ENCODE measurements at places on chromosomes 11 and 22.

DNA sequence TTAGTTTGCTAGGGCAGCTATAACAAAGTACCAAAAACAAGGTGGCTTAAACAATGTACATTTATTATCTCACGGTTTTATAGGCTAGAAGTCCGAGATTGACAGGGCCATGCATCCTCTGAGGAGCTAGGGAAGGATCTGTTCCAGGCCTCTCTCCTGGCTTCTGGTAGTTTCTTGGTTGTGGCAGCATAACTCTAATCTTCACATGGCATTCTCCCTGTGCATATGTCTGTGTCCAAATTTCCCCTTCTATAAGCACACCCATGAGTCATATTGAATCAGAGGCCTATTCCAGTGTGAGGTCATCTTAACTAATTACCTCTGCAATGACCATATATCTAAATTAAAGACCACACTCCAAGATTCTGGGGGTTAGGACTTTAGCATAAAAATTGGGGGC, 31.3 kb upstream of the MMP13 start:
- DNase-seq: no peak

DNA sequence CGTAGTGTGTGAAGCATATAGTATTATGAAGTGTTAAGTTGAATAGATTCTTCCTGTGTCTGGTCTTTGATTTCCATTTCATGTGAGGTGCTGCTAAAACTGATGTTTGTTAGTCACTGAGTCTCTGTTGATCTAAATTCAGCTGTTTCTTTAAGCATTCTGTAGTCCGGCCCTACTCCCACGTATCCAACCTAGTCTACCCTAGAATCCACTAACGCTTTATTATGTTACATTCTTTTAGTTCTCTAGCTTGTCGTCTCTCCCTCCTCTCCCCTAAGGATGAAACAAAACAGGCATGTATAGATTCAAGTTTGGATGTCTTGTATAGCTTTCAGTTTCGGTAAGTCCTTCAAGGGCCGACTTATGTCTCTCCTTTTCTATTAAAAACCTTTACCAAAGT, 4.1 kb downstream of the WEE1 start:
- no peak for DNase-seq

DNA sequence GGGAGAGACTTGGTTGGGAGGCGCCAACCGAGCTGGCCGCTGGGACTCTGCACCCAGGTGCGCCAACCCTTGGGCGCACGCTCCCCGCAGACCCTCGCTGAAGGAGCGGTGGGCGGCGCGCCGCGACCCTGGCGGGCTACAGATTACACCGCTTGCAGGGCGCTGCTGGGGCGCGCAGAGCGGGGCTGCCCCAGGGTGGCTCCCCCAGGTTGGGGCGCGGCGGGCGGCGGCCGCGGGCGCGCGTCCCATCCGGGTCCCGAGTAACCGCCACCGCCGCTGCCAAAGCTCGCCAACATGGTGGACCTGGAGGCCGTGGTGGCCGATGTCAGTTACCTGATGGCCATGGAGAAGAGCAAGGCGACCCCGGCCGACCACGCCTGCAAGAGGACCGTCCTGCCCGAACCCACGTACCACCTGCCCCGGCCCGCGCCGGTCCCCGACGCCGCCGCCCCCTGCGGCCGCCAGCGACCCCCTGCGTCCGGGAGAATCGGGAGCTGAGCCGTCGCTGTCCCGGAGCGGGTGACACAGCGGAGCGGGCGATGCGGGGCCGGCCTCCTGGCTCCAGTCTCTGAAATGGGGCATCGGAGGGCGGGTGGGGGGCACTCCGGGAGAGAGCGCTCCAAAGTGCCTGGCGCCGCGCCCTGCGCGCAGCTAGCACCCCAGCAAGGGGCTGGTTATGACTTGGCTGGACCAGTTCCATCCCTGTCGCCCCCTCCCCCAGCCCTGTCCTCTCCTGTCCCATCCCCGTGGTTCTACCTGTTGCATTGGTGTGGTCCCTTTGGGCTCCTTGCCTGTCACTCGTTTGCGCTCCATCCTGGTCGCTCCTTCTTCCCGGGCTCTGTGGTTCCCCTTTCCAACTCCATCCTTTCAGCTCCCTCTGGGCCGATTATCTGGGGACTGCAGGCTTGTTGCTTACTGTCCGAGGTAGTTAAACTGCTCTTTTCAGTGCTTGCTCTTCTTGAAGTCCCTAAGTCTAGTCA, 143.3 kb upstream of the GRK3 start:
- no peak for DNase-seq

DNA sequence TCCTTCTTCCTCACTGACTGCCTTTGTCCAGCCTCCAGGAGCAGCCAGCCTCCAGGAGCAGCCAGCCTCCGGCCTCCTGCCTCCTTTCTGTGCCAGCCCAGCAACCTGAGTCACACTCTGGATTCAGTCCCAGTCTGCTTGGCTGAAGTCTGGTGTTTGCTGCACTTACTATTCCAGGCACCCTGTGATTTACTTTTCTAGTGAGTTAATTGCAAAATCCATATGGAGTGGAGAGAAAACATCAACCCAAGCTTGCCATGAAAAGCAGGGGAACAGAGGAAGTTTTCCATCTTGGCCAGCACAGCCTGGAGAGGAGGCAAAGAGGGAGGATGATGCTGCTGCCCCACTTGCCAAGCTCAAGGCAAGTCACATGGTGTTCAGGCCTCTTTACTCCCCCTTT, 400.5 kb downstream of the TENM4 start:
- no peak for DNase-seq

GRCh38 chr11:86370922-86371594, 3.6 kb upstream of the CCDC81 start:
- no peak for DNase-seq

GRCh38 chr11:128464878-128465450, 122.4 kb downstream of the ETS1 start:
- DNase-seq: no peak

GRCh38 chr11:2960139-2960538, 30.9 kb upstream of the PHLDA2 start:
- DNase-seq: no peak

- no peak for DNase-seq
Observed at GRCh38 chr11:73234471-73235181, 16.5 kb downstream of the P2RY2 start.

GRCh38 chr11:111414267-111414931, 35.3 kb upstream of the POU2AF1 start:
- no peak for DNase-seq

DNA sequence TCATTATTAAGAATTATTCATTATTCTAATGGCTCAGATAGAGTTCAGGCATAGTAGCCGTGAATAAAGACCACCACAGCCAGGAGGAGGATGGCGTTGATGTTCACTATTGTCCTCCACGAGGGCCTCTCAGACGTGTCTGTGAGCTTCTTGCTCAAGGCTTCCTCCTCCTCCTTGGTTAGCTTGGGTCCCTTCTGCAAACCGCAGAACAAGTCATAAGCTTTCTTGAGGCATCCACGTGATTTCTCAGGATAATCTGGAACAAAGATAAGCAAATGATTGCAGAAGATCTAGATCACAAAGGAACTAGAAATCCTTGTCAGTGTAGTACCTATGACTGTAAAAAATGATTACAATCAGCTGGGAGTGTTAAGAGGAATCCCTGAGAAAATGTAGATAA, 13.6 kb upstream of the RFPL2 start:
- DNase-seq: no peak

GRCh38 chr22:42471441-42471840, 39.2 kb upstream of the NFAM1 start:
- no peak for DNase-seq

GRCh38 chr22:20062766-20063083, 17.3 kb upstream of the DGCR8 start:
- DNase-seq: no peak

DNA sequence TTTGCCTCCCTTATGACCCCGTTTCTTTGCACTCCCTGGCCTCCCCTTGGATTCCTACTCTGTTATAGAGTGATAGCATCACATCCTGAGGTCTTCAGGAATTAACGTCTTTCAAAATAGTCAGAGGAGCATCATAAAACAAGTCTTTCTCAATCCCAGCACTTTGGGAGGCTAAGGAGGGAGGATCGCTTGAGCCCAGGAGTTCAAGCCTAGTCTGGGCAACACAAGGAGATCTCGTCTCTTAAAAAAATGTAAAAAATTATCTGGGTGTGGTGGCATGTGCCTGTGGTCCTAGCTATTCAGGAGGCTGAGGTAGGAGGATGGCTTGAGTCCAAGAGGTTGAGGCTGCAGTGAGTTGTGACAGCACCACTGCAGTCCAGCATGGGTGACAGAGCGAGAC, 68.7 kb upstream of the AMPD3 start:
- no peak for DNase-seq

DNA sequence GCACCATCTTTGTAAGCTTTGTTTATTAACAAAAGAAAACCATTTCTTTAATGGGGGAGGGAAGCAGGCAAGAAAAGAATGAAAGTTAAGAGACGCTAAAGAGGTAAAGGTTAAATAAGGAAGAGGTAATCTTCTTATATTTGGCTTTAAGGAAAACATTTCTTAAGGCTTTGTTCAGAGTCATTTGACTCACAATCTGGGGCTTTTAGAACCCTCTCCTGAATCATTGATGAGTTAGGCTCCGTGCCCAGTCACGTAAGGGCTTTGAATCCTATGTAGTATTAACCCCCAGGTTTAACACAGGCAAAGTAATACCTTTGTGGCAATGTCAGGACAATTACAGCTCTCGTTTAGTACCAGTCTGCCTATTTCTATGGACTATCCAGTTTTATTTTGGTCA, 26.1 kb downstream of the MADD start:
- DNase-seq: no peak

- no peak for DNase-seq
Observed at GRCh38 chr11:87258171-87258833, 220.6 kb downstream of the TMEM135 start.

- no peak for DNase-seq
Observed at GRCh38 chr22:49534386-49534785, 293.3 kb downstream of the BRD1 start.

GRCh38 chr11:123083623-123084029, 21.7 kb upstream of the HSPA8 start:
- no peak for DNase-seq

DNA sequence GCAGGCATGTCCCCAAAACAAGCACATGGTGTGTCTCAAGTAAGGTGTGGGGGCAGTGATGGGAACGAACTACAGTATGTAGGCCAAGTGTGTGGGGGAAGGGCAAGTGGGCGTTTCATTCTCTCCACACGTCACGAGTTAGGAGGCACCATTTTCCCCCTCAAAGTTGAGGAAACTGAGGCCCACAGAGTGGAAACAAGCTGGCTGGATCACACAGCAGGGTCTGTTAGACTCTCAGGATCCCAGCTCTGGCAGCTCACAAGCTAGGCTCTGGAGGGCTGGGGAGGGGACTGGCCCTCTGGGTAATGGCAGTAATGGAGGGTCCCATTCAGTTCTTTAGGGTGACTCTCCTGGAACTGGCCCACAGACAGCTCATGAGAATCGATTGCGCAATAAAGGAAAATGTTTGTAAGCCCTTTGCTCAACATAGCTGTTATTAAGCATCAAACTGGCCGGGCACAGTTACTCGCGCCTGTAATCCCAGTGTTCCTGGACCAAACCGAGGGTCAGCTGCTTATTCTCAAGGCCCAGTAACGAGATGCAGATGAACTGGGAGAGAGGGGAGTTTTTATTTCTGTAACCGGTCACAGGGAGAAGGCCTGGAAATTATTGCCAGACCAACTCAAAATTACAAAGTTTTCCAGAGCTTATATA, 24.1 kb upstream of the TUB start:
- no peak for DNase-seq

GRCh38 chr11:76642341-76642740, 28.2 kb downstream of the LRRC32 start:
- DNase-seq: peak; percentile 10

- DNase-seq: no peak
Observed at GRCh38 chr11:47616726-47617416, 22.7 kb upstream of the C1QTNF4 start.

- no peak for DNase-seq
Observed at GRCh38 chr22:39090426-39091064, 6.5 kb upstream of the APOBEC3H start.

DNA sequence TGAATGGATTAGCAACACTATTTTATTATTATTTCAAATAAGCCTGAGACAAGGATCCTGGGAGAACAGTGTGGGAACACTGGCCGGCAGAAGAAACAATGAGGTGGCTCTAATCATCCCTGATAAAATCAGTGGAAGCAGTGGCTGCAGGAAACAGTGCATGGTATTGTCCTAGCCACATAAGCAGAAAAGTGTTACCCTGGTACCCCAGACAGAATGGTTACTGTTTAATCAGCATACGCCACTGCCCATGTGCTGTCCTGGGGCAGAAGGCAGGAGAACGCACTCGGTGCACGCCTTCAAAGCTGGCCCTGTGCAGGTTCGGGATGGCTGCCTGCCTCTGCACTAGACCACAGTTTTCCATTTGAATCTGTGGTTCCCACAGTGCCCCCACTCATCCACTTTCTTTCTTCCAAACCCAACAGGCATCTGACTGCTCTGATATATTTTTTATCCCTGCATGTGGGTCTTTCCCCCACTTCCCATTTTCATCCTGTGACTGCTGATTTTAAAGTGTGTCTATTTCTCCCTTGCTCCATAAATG, 25.7 kb downstream of the OPCML start:
- DNase-seq: no peak

DNA sequence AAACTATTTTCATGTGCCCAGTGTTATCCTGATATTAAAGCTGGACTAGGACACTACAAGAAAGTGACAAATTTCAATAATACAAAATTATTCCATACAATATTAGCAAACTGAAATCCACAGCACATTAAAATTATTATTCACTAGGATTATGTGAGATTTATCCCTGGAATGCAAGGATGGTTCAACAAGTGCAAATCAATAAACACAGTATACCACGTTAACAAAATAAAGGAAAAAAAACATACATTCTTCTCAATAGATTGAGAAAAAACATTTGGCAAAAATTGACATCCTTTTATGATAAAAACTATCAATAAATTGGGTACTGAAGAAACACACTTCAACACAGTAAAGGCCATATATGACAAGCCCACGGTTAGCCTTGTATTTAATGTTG, 1758.2 kb upstream of the RAG2 start:
- DNase-seq: no peak

DNA sequence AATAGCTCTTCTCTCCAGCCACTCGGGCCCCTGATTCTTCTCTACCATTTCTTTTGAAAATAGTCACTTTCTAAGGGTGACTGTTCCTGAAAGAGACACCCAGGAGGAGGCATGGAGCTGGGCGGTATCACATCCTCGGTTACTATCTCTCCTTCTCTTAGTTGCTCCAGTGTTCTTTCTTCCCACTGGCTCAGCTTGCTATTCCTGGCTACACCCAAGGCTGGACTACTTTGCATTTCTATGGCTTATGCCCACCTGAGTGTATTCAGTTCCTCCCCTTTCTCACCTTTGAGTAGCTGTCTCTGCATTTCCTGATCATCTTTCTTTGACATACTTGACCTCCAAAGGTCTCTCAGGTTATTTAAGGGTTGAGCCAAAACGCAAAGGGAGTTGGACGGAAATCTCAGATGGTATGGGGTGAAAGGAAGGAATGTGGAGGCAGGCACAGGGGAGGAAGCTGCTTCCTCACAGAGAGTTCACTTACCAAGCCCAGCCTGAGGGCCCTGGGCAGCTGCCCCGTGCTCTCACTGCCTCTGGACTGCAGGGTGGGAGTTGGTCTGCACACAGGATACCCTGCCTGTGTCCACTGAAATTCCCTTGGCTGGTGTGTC, 155.7 kb downstream of the SNX19 start:
- DNase-seq: no peak

All from NCI-H187 (cell line).